ENCODE measurements at places on chromosomes 2 and 18. TPM values are rescaled to one million over a fixed set of nuclear protein-coding genes. Genes with fewer than 3 reads are reported as not detected.

DNA sequence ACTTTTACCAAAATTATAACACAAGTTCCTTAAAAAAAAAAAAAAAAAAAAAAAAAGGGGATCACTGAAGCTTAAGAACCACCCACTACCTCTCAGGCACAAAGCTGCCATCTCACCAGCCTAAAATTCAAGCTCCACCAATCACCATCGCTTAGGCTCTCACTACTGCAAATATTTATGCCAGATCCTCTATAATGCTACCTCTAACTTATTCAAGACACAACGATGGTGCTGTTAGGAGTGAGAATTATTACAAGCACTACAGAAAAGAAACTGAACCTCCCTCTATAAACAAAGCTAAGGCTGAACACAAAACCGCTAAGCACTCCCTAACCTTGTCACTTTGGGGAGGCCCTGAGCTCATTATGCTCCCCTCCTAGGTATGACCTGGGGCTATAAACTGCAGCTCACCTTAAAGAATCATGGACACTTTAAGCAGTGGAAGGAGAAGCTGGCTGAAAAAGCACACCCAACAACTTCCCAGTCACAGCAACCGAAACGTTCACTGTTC is 3.6 kb downstream of the FZD5 start:
- DNase-seq = no peak

- no peak for DNase-seq
These were observed 42.4 kb upstream of the PSMD14 start for GRCh38 chr2:161265874-161266273.

CXCR4 gene
- total RNA-seq = not detected

CYP27A1 gene
- not detected for total RNA-seq

SS18 gene
- total RNA-seq = 84.3 TPM

GRCh38 chr2:1055014-1055595 is 104.5 kb downstream of the SNTG2 start:
- DNase-seq = peak; percentile 71

- DNase-seq = no peak
These were observed 61.2 kb downstream of the ATOH8 start for GRCh38 chr2:85814802-85815550.

MC5R gene
- not detected for total RNA-seq

DNA sequence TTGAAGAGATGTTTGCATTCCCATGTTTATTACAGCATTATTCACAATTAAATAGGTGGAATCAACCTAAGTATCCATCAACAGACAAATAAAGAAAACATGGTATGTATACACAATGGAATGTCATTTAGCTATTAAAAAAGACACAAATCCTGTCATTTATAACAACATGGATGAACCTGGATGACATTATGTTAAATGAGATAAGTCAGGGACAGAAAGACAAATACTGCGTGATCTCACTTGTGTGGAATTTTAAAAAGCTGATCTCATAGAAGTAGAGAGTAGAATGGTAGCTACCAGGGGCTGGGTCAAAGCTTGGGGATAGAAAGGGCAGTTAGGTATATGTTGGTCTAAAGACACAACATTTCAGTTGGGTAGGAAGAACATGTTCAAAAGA is 376.3 kb downstream of the EPHA4 start:
- no peak for DNase-seq

ZBTB14 gene
- 9.8 TPM for total RNA-seq

LIMS4 gene
- total RNA-seq = 0.63 TPM

FSIP2 gene
- total RNA-seq = not detected

GRCh38 chr2:211376410-211376809 is 820.0 kb downstream of the CPS1 start:
- DNase-seq = no peak

PLCL1 gene
- total RNA-seq = 0.16 TPM

Measured in HT1080 (cell line).